ENCODE measurements at places on chromosomes 2 and 18.

DNA sequence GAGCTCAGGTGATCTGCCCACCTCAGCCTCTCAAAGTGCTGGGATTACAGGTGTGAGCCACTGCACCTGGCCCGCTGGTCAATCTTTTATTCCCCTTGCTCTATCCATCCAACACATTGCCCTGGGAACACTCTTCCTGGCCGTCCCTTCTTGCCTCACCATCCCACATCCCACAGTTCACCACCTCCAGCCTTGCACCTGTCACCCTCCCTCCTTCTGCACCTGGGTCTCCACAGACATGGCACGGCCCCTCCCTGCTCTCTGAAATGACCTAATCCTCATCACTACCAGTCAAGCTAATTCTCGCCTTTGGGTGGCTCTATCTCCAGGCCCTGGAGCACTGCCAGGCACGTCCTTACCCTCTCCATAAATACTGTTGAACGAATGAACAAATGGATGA is 116.9 kb upstream of the TEX51 start:
- no peak for DNase-seq

DNA sequence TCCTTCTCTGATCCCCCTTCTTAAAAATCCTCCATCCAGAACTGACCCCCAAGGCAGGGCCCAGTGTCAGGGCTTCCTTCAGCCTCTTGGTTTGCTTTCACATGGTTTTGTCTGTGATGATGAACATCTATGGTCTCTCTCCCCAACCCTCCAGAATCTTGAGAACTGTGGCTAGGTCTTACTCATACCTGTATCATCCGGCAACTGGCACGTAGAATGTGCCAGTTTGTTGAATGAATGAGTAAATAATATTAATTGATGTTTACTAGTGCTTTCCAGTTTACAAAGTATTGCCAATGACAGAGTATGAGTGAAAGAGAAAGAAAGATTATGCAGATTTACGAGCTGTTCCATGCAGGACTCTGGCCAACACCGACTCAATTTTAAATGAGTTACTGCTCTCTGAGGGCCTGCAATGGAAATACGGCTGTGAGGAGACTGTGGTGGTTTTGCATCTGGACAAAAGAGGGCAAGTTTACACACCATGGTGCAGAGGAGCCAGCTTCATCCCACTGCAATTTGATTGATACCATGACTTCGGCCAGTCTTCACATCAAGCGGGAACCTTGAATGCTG is 29.9 kb upstream of the TRIB2 start:
- no peak for DNase-seq

GRCh38 chr2:28343971-28344715 is 48.5 kb upstream of the FOSL2 start:
- DNase-seq: no peak

DNA sequence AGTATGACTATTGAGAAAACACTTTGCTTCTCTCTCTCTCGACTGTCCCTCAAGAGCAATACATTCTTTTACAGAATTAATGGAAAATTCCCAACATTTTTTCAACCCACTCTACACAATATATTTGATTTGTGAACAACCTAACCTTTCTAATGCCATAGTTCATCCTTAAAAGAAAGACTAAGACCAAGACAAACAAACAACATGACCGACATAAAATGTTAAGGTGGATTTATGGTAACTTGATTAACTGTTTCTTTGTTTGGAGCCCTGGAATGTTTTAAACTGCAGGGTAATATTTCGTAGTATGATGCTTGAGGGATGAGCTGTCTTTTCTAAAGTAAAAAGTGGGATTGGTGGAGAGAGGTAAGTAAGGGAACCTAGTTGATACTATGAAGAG is 738.2 kb downstream of the MBD2 start:
- no peak for DNase-seq

Measured in stimulated activated CD8-positive, alpha-beta memory T cell treated with anti-CD3 and anti-CD28 coated beads, Interleukin-4, amount 100 ng/mL, for 48 hours (primary cell).